Tongue (tissue), 3 donors: ENCODE measurements at places on chromosomes 16 and 17. TPM values are rescaled to one million over a fixed set of nuclear protein-coding genes. Genes with fewer than 3 reads are reported as not detected.

The ALOX15 gene
- total RNA-seq = 0.31 TPM

The ZPBP2 gene
- total RNA-seq = not detected

The FAM234A gene
- 92.7 TPM for total RNA-seq

The KCNG4 gene
- total RNA-seq = not detected

The ASB16 gene
- 18.0 TPM for total RNA-seq

The RNU2-1 gene
- total RNA-seq = not detected

The ARHGAP44 gene
- total RNA-seq = 3.4 TPM

The PRR29 gene
- total RNA-seq = 1.3 TPM

The PRSS22 gene
- total RNA-seq = 18.2 TPM

The CNTNAP1 gene
- 14.7 TPM for total RNA-seq

The ZG16B gene
- total RNA-seq = 1,549 TPM

The FAM171A2 gene
- 9.9 TPM for total RNA-seq

The CD300H gene
- not detected for total RNA-seq

The CORO6 gene
- 62.7 TPM for total RNA-seq

The ARL5C gene
- not detected for total RNA-seq

The AATF gene
- total RNA-seq = 15.6 TPM

The HMOX2 gene
- 28.5 TPM for total RNA-seq

The RNF222 gene
- total RNA-seq = 0.21 TPM

The ATP2A1 gene
- 850 TPM for total RNA-seq

The CCL7 gene
- total RNA-seq = not detected

The P2RX1 gene
- total RNA-seq = 2.3 TPM

The NOD2 gene
- total RNA-seq = 2.5 TPM

The SCN4A gene
- total RNA-seq = 46.2 TPM

The CES3 gene
- total RNA-seq = 1.8 TPM

The NPIPB9 gene
- total RNA-seq = 7.4 TPM

The KLHL10 gene
- total RNA-seq = 0.41 TPM

The MT1X gene
- total RNA-seq = 55.9 TPM

The ZG16 gene
- not detected for total RNA-seq

The BCO1 gene
- total RNA-seq = 0.10 TPM

The SLFN12L gene
- total RNA-seq = 0.62 TPM

The CCL4 gene
- 2.7 TPM for total RNA-seq

The SMIM36 gene
- not detected for total RNA-seq

The RNF43 gene
- total RNA-seq = 3.5 TPM

The CSH1 gene
- total RNA-seq = not detected

The SCNN1B gene
- total RNA-seq = 3.8 TPM

The BIRC5 gene
- 20.1 TPM for total RNA-seq

The PKMYT1 gene
- 12.2 TPM for total RNA-seq

The KRTAP4-3 gene
- not detected for total RNA-seq

The ITGB4 gene
- total RNA-seq = 48.2 TPM

The SOX9 gene
- total RNA-seq = 14.6 TPM

The BEAN1 gene
- not detected for total RNA-seq

The PITPNM3 gene
- total RNA-seq = 7.2 TPM

The SLC4A1 gene
- total RNA-seq = 27.7 TPM

The CTRB2 gene
- not detected for total RNA-seq

The HBM gene
- total RNA-seq = 19.6 TPM

The TBC1D28 gene
- not detected for total RNA-seq

The SLC47A1 gene
- total RNA-seq = 10.9 TPM

The MYH11 gene
- 33.7 TPM for total RNA-seq

The CDYL2 gene
- total RNA-seq = 2.4 TPM

The NLRC3 gene
- 0.72 TPM for total RNA-seq

The GAST gene
- total RNA-seq = not detected

The FBXO39 gene
- not detected for total RNA-seq

The HYDIN gene
- total RNA-seq = 1.2 TPM

The KRT10 gene
- 13.6 TPM for total RNA-seq

The DHRS7C gene
- total RNA-seq = 115 TPM
